Heart right ventricle (tissue), 16 donors: ENCODE measurements at places on chromosomes 2 and 18.

DNA sequence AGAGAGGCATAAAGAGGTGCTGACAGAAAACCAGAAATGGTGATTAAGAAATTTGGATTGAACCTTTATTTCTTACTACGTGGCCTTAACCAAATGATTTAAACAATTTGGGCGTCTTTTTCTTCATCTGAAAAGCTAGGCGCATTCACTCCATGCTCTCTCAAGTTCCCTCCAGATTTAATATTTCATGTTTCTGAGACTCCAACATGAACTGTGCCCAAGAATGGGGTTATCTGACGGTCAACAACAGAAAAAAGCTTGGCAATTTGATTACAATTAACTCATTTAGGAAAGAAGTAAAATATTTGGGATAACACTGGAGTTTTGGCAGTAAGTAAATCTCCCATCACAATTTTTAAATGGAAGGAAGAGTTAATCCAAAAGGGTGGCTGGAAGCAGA lies 345.4 kb downstream of the ARHGAP15 start:
- no peaks in the 10 kb centered on the region for H3K27me3 ChIP-seq
- no peaks in the 10 kb centered on the region for H3K4me1 ChIP-seq
- no peak for DNase-seq
- peak overlapping the region; percentile 15 for H3K27ac ChIP-seq
- no peaks in the 10 kb centered on the region for H3K36me3 ChIP-seq

- H3K4me3 ChIP-seq, result no peak overlapping the region
- no peak overlapping the region for H3K27ac ChIP-seq
- DNase-seq, result no peak
- no peaks in the 10 kb centered on the region for H3K4me1 ChIP-seq
- H3K36me3 ChIP-seq, result no peaks in the 10 kb centered on the region
Measured at GRCh38 chr18:44539926-44540325, 140.8 kb upstream of the SETBP1 start.

DNA sequence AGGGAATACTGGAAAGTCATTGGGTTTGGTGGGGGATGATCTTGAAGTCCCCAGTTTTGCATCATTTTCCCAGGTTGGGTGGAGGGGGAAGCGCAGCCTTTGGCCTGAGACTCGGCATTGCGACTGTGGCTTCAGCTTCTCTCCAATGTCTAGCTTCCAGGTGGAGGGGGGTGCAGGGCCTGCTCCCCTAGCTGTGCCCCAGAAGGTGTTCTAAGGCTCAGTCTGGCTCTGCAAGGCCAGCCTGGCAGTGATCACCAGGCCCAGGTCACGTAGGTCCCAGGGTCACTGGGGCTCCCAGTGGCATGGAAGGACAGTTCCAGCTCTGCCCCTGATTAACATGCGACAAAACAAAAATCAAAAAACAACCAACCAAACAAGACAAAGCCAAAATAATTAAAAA lies 56.9 kb upstream of the HAAO start:
- no peak for DNase-seq
- no peak overlapping the region for H3K4me3 ChIP-seq
- peaks cover 30% of the 10 kb centered on the region for H3K4me1 ChIP-seq
- no peaks in the 10 kb centered on the region for H3K36me3 ChIP-seq
- H3K27me3 ChIP-seq, result no peaks in the 10 kb centered on the region

- H3K4me3 ChIP-seq, result no peak overlapping the region
- no peaks in the 10 kb centered on the region for H3K4me1 ChIP-seq
- no peaks in the 10 kb centered on the region for H3K36me3 ChIP-seq
- DNase-seq, result peak; percentile 45
- H3K27ac ChIP-seq, result no peak overlapping the region
Measured at GRCh38 chr18:9653390-9653789, 39.0 kb upstream of the PPP4R1 start.
